ENCODE measurements at places on chromosomes 1 and 21. TPM values are rescaled to one million over a fixed set of nuclear protein-coding genes. Genes with fewer than 3 reads are reported as not detected.
A peak's percentile ranks its signal among the peaks of the same experiment; 100 is the strongest.

The ESRRG gene
- total RNA-seq: not detected

The CD2 gene
- 0.35 TPM for total RNA-seq

The PADI4 gene
- 0.29 TPM for total RNA-seq

The FCAMR gene
- total RNA-seq: not detected

The CLDN17 gene
- not detected for total RNA-seq

The SFN gene
- 0.22 TPM for total RNA-seq

The ATP1A2 gene
- total RNA-seq: not detected

The MCOLN3 gene
- total RNA-seq: 0.16 TPM

The BTG3 gene
- 17.1 TPM for total RNA-seq

The DCST1 gene
- total RNA-seq: not detected

The PRDM16 gene
- total RNA-seq: not detected

The THEM5 gene
- not detected for total RNA-seq

The MCOLN2 gene
- 60.1 TPM for total RNA-seq

The MPC2 gene
- 28.6 TPM for total RNA-seq

The ORC1 gene
- total RNA-seq: 3.2 TPM

The ARHGAP29 gene
- total RNA-seq: not detected

DNA sequence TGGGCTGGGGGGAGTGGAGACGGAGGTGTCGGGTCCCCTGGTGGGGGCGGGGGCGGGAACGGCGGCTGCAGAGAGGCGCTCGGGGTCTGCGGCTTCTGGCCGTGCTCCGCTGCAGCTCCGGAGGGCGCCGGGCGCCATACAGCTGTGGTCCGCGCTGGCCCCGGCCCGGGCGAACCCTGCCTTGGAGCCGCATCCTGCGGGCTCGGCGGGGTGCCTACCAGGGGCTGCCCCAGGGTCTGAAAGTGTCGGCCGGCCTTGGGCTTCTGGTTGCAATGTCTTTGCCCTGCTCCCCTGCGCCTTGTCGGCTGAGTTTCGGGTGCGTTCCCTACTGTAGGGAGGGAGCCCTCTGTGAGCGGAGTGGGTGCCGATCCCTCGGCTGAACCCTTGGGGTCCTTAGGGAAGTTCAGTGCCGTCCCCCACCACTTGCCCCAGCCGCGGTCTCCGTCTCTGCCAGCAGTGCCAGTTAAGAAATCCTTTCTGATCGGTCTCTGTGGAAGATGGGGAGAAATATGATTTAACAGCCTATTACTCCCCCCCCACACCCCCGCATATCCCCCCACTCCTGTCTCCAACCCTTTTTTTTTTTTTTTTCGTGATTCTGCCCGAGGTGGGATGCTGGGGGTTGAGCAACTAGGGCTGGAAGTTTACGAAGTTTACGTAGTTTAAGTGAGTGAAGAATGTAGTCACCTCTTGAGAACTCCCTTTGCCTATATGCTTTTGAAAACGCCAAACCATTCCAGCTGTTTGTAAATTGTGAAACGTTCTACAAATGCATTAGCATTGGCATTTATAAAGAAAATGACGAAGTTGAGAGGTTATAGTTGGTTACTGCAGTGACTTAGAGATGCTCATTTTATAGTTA, 588 bp downstream of the NEXN start:
- DNase-seq: peak; percentile 35

DNA sequence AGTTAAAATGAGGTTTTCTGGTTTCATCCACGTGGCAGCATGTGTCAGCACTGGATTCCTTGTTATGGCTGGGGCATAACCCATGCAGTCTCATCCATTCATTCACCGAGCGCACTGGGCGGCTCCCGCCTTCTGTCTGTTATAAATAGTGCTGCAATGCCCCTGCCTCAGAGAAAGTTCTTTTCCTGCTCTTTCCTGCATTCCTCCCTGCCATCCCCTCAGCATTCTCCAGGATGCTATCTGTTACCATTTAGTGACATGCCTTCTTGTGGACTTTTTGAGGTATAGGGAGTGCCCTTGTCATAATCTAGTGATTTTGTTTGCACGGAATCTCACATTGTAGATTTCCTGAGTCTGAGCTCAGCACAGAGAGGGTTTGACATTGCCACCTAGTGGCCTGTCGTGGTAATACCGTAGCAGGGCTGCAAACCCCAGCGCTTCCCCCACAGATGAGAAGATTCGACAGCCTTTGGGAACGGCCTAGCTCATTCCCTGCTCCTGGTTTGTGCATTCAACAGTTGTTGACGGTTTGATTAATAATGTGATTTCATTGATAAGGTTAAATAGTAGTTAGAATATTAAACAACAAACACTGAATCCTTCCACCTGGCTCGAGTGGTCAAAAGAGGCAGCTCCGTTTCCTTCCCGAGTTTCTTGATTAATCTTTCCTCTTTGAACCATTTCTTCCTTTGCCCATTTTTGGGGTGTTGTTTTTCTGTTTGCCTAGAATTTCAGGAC, 46.3 kb downstream of the UMODL1 start:
- peak; percentile 61 for DNase-seq

- no peak for DNase-seq
Measured at GRCh38 chr1:18965206-18966173, 9.0 kb upstream of the IFFO2 start.

DNA sequence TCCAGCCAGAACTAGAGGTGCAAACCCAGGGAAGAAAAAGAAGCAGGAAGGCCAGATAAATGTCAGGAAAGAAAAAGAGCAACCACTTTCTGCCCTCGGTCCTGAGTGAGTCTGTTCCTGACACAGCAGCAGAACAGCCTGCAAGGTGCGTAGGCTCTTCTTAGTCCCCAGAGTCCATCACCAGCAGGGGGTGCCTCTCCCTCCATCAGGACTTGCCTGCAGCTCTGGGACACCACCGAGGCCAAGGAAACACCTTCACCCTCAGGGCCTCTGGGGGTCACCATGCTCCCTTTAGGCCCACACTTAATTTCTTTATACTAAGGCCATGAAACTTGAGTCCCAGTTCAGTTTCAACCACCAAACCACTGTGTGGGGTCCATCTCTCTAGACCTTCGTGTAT, 43.7 kb upstream of the NFASC start:
- no peak for DNase-seq

DNA sequence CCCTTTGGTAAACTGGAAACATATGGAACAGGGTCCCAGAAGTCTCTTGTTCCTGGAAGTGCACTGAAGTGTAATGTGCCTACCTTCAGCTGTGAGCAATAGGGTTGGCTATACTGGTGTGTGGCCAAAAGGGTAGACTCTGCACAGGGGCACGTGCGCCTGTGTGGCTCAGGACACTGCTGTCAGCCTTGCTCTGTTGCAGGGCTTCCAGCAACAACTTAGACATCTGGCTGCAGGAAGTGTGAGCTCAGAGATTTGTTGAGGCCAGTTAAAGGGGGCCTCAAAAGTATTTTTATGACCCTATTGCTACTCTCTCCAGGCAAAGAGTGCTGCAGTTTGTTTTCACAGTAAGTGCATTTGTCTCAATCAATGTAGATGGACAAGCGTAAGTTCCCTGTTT, 7.5 kb downstream of the CTPS1 start:
- DNase-seq: no peak

GRCh38 chr1:197924516-197925123, 7.4 kb downstream of the LHX9 start:
- no peak for DNase-seq

DNA sequence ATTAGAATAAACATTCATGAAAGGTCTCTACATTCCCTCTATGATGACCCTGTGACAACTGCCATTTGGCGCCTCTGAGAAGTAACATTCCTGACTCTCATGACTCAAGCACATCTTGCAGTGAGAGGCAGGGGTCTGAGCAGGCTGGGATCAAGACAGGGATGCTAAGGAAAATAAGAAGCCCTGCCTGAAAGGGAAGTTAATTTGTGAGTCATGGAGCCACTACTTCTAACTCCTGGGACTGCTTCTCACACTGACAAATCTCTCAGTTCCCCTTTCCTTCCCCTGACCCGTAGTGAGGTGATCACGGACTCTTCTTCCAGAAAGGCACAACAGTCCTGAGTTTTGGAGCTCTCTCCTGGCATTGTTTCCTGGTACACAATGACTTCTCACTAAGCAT, 231.9 kb downstream of the TNR start:
- no peak for DNase-seq

- no peak for DNase-seq
Measured at GRCh38 chr1:157844089-157844830, 2.7 kb upstream of the CD5L start.

- no peak for DNase-seq
Measured at GRCh38 chr1:41887365-41887764, 31.4 kb downstream of the HIVEP3 start.

DNA sequence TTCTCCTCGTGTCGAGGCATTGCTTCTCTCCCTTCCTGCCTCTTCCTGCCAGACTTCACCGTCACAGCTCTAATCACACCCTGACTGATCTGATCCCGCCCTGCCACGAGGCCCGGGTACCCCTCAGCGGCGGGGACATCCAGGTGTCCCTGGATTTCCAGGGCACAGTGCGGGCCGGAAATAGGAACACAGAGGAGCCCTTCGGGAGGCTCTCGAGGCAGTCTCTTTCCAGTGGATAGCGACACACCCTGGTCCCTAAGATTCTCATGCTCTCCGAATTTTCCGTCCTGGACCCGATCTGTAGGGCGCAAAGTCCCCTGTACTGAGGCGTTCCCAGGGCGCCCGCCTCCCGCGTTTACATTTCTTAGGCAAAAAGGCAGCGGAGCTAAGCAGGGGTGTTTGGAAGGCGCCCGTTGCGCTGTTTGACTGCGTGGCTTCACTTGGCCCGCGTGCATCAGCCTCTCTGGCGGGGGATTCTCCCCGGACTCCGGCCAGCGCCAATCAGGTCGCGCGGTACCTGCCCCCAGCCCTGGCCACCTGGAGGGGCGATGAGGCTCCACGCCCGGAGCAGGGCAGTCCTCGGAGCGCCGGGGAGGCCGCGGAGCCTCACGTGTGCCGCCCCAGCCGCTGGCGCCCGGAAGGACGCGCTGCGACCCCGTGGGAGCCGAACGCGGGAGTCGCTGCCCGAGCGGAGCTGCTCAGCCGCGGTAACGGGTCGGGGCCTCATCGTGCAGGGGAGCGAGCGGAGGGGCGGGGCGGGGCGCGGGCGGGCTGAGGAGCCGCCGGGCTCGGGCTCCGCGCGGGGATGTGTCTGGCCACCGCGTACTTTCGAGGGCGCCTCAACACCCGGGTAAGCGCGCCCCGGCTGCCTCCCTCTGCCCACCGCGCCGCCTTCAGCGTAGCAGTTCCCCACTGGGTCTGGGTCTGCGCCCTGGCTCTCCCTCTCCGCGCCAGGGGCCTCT, at the start of gene FAM163A:
Gene FAM163A (plus strand): TSS at position 575 of the 962 bp plus-strand sequence. CDS start 69,807 bp downstream, outside the sequence.
- no peak for DNase-seq

DNA sequence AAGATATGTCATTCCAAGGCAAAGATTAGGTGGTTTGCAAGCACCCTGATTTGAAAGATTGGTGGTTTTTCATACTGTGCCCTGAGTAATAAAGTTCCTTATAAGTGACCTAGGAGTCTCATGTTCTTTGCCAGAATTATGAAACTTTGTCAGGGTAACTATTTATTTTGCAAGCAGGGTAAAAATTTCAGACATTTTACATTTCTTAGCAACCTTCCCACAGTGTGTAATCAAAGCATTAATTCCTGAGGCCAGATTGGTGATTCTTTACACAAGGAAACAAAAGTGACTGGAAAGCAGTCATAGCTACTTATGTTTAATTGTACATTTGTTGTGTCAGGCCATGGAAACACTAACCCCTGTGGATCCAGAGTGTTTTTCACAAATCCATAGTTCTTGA, 998.0 kb upstream of the B3GALT2 start:
- DNase-seq: no peak

- DNase-seq: no peak
Measured at GRCh38 chr1:207362962-207363860, 41.7 kb downstream of the CD55 start.

DNA sequence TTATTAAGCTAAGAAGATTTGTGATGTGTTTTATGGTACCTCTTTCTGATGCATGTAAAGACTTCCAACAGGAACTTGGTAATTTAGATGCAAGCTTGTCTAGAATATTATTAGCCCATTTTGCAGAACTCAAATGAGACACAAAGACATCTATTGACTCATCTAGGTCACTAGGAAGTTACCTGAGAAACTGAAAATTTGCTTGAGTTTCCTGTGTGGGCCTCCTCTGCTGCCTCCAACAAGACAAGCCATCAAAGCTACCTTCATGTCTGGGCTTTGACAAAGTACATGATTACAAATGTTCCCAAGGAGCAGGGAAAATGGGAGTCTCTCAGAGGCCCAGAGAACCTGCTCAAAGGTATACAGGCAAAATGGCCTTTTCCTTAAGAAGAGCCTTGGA, 5.6 kb downstream of the RUNX1 start:
- DNase-seq: no peak

DNA sequence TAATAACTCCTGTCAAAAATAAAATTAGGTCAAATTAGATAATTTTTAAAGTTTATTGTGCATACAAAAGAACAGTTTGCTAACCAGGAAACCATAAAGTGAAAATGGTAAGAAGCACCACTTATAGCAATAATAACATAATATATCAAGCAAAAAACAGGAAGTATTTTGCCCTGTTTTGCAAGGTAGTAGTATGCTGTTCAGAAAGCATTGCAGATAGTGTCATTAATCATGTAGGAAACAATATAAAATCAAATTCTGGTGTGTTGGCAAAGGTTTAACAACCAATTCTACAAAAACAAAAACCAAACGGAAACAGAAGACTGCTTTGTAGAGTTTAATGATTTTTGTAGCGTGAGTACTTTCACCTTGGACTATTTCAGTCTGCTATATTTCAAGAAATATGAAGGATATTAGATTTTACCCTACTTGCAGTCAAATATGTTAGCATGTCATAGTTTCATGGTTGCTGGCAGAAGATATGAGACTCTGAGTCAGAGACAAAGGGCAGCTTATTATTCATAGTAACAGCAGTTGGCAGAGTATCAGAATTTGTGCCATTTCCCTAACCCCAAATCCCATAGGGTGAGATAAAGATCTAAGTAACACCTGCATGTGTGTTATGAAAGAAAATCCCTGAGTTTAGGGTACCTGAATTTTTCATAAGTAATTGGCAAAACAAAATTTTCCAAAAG, 729.0 kb upstream of the BRINP3 start:
- no peak for DNase-seq

DNA sequence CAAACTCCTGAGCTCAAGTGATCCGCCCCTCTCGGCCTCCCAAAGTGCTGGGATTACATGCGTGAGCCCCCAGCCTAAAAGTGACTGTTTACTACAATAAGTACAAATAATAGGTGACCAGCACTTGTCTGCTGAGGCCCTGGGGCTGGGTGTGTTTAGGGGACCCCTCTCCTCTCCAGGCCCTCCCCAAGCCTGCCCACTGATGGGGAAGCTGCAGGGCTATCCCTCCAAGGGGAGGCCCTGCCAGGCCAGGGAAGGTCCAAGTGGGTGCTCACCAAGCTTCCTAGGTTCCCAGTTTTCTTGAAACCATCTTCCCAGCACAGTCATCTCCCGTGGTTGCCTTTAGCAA, 60.7 kb downstream of the H3-3A start:
- no peak for DNase-seq

GRCh38 chr1:64750875-64751274, 6.0 kb downstream of the RAVER2 start:
- DNase-seq: no peak

DNA sequence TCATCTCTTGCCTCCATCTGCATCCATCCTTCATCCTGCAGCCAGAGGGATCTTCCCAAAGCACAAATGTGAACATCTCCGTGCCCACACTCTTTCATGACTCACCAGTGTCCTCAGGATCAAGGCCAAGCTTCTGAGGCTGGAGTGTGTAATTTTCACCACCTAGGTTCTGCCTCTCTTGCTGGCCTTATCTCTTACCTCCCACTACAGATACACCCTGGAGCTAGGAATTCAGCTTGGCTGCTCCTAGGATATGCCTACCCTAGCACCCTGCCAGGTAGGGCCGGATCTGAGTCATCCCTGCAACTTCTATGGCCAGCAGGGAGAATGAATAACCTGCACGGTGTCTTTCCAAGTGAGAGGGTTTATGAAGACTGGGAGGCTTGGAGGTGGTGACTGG, 208.7 kb upstream of the CSF3R start:
- DNase-seq: no peak
